ENCODE measurements at places on chromosomes 4 and X.

DNA sequence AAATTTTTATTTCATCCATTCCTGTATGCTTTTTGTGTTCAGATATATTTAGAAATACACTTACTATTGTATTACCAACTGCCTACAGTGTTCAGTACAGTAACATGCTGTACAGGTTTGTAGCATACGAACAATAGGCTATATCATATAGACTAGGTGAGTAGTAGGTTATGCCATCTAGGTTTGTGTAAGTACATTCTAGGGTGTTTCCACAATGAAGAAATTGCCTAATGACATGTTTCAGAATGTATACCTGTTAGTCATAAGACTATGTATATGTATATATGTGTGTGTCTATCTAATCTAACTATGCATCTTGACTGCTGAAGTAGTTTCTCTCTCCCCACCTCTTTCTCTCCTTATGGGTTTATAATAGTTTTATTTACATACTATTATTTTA is 51.5 kb upstream of the BTC start:
- DNase-seq = no peak

DNA sequence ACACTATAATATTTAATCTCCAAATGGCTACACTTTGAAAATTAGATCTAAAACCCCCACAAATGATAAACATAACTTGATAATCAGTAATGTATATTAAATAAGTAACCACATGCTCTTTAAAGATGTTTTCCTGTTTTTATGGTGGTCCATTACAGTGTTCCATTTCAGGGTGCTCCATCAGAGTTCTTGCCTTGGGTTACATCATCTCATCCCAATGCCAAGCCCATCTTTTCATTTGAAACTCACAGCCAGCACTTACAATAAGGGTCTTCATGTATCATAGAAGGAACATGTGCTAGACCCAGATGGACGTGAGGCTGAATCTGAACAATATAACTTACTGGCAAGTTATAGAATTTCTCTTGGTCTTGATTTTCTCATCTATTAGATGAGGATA is 10.5 kb upstream of the PAQR3 start:
- no peak for DNase-seq

GRCh38 chr4:141464366-141464765 is 172.0 kb upstream of the IL15 start:
- no peak for DNase-seq

GRCh38 chr4:167452922-167453430 is 218.7 kb upstream of the SPOCK3 start:
- no peak for DNase-seq

GRCh38 chr4:3719191-3719590 is 47.0 kb upstream of the ADRA2C start:
- DNase-seq = no peak

GRCh38 chr4:37567836-37568235 is 118.3 kb downstream of the RELL1 start:
- no peak for DNase-seq

DNA sequence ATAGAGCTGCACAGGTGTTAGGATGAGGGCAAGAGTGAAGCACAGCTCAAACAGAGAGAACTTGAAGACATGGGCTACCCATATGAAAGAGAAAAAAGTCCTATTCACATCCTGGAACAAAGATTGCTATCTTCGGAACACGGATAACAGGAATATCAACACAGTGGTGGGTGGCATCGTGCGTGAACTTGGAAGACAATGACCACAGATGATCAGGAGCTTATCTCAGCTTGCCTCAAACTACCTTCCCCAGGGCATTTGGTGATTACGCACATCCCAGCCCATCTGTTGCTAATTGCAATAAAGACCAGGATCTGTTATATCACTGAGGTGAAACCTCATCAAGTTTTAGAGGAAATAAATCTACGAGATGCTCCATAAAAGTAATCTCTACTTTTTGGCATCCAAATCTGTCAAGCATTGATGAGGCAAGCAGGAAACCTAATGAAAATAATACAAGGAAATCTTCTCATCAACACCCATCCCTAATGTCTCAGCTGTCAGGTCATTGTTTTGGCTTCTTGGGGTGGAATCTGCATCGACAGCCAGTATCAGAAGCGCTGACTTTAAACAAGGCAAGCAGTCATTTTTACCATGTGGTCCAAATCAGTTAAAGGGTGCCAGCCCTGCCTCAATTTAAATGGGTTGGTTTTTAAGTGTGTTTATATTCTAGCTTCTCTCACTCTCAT is 188.2 kb downstream of the SPCS3 start:
- no peak for DNase-seq

- no peak for DNase-seq
Observed at GRCh38 chr4:168527560-168527959, 30.7 kb downstream of the PALLD start.

DNA sequence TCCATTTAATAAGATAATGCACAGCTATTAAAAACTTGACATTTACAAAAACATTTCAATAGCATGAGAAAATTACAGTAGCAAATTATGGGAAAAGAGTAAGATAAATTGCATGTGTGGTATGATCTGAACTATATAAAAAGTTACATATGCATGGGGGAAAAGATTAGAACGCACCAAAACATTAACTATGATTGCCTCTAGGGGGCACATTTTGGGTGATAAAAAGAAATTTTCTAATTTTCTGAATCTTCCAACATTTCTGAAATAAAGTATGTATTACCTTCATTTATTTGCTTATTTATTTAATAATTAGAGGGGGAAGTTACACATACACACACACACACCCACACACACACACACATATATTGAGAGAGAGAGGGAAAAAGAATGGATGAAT is 19.6 kb upstream of the KDM5C start:
- DNase-seq = no peak

- DNase-seq = no peak
Observed at GRCh38 chr4:186722796-186723291, 812 bp downstream of the FAT1 start.

- DNase-seq = no peak
Observed at GRCh38 chrX:48791063-48791820, 4.9 kb downstream of the GATA1 start.

DNA sequence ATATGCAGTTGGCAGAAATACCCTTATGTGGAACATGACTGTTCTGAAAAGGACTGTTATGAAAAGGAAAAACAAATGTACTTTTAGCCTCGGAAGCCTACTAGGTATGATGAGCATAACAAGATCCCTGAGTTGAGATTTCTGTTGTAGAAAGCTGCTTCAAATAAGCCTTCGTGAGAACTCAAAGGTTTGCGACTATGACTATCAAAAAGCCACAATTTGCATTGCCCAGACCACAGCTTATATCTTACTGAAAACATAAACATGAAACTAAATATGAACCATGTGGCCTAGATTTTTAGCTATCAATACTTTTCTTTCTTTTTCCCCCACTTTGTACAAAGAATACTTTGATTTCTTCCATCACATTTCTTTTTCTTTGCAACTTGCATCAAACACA is 398.2 kb upstream of the LCORL start:
- DNase-seq = no peak

DNA sequence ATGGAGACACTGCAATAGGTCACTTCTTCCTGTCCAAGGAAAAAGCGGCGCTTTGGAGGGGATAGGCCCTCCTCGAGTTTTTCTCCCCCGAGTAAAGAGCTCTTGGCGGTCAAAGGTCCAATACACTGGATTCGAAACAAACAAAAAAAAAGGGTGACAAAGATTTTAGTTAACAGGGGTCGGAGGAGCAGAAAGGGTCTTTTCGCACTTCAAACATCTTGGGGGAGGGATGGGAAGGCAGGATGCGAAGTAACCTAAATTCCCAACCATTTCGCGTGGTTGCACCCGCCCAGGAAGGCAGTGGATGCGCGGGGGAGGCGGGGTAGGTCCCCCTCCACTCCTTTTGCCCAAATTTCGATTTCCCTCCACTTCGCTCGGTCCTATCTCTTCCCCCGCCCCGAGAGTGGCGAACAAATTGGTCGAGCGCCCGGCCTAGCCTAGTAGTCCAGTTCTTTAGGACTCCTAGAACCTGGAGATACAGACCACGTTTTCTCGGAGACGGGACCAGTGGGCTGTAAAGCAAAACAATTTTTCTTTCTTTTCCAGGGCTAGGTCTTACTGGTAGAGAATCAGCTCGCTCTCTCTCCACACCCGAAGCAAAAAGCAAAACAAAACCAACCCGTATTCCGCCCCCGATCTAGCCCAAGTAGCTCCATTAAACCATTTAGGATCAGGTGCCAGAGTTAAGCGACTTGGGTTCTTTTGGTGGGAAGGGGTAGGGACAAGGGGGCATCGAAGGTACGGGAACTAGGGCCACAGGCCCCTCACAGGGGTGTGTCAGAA is 2.0 kb upstream of the STAG2 start:
- DNase-seq = peak; percentile 22

DNA sequence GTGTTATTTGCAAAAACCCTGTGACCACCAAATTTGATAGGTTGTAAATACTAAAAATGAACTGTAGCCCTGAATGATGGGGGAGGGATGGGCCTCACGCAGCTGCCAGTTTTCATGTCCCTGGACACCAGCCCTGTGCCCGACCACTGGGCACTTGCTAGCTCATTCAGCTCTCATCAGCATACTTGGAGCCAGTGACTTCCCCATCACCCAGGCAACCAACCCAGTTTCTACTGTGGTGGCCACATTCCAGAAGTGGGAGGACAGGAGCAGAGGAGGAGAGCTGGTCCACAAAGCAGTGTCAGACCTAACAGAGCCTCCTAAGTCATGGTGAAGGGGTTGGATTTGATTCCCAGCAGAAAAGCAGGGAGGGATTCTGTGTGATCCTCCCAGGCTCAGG is 128.2 kb downstream of the CPEB2 start:
- no peak for DNase-seq

DNA sequence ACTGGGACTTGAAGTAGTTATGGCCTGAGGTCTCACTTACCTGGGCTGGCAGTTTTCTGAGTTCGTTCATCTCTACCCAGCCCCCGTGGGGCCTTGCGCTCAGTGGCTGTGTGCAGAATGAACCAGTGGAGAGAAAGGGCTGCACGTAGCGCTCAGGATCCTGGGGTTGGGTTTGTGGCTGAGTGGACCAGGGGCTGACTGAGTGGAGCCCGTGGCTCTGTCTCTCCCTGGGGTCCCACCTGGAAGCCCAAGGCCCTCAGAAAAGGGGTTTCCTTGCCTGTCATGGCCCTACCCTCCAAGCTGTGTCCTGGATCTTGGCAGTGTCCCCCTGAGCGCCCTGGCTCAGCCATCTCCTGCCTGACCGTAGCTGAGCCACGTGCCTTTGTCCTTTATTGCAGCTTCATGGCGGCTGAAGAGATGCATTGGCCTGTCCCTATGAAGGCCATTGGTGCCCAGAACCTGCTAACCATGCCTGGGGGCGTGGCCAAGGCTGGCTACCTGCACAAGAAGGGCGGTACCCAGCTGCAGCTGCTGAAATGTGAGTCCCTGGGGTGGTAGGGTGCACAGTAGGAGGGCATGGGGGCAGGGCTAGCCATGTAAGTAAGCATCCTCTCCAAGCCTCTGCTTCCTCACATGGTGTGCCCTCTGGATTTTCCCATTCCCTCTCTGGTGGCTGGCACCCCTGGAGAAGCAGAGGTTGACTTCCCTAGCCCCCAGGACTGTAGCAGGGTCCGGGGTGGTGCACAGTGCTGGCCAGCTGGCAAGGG is 23.2 kb upstream of the ADD1 start:
- no peak for DNase-seq
